ENCODE measurements at places on chromosomes 4 and X.

GRCh38 chr4:59655996-59656395 is 1544.1 kb upstream of the ADGRL3 start:
- DNase-seq, result peak; percentile 2

DNA sequence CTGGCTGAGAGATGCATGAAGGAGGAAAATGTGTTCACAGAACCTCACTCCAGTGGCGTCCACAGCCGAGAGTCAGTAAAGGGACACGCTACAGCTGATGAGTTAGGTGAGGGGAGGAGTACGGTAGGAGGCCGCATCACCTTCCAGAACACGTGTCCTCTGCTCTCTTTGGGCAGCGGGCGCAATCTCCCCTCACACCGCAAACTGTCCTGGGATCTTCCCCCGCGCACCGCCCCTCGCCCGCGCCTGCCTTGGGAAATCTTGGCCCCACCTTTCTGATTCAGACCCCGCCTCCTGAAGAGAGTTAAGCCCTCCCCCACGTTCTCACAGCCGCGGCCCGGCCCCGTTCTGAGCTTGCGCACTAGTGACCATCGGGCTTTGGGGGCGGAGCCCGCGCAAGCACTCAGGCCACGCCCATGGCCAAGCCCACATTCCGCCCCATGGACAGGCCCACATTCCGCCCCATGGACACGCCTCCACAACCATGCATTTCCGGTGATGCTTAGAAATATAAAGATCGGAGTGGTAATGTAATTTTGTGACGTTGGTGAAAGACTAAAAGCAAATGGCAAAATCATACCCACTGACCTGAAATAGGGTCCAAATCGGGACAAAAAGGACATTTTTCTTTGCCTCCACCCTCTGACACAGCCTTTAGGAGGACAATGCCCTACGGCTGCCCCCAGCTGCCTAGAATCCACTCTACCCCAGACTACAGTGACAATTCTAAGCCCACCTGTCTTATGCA is 13.3 kb downstream of the SMIM10 start:
- peak; percentile 88 for DNase-seq

DNA sequence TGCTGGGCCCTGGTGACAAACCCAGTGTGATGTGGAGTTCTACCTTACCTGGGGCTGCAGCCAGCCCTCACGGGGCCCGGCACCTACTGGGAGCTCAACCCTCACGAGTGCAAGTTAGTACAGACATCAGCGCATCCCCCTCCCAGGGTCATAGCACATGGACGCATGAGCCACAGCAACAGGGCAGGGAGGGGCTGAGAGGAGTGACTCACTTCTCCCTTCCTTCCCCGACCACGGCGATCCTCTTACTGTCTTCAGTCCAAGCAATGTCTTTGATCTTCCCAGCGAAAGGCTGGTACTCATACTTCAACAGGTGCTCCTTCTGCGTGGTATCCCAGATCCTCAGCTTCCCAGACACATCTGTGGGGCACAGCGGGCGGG is 17.8 kb downstream of the WDR1 start:
- peak; percentile 46 for DNase-seq

- no peak for DNase-seq
Observed at GRCh38 chrX:98548519-98548918, 1664.8 kb downstream of the RPA4 start.

- peak; percentile 45 for DNase-seq
Observed at GRCh38 chrX:10176121-10177003, 19.6 kb downstream of the CLCN4 start.

GRCh38 chr4:112451104-112451503 is 64.9 kb downstream of the NEUROG2 start:
- DNase-seq, result no peak

DNA sequence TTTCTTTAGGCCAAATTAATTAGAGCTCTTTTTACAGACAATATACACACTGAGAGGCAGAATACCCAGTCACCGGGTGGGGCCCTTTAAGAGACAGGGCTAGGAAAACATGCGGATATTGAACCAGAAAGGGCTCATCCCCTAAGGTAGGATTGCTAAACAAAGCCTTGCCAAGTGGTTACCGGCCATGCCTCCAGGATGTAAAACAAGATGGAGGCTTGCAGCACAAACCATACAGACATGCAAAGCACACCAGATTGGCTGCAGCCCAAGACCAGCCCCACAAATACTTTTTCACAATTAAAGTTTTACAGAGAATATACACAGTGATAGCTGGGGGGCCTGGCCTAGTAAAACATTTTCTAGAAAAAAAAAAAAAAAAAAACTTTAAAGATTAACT is 210.0 kb downstream of the KLHL4 start:
- DNase-seq, result no peak

- peak; percentile 12 for DNase-seq
Observed at GRCh38 chrX:68443155-68443868, 10.0 kb upstream of the OPHN1 start.

DNA sequence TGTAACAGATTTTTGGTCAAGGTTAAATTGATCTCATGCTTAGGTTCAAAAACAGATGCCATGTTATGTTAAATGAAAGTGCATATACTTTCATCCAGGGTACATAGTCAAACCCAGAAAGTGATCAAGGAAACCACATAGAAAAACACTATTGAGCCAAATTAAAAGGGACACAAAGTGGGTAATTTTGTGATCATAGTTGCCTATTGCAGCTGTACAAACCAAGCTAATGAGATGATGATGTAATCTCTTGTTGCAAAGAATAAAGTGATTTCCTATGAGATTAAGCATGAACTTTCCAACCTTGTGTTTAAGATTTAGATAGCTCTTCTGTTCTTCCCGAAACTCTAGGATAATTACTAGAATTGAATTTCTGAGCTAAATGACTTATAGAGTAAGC is 20.2 kb upstream of the LIMCH1 start:
- DNase-seq, result no peak

DNA sequence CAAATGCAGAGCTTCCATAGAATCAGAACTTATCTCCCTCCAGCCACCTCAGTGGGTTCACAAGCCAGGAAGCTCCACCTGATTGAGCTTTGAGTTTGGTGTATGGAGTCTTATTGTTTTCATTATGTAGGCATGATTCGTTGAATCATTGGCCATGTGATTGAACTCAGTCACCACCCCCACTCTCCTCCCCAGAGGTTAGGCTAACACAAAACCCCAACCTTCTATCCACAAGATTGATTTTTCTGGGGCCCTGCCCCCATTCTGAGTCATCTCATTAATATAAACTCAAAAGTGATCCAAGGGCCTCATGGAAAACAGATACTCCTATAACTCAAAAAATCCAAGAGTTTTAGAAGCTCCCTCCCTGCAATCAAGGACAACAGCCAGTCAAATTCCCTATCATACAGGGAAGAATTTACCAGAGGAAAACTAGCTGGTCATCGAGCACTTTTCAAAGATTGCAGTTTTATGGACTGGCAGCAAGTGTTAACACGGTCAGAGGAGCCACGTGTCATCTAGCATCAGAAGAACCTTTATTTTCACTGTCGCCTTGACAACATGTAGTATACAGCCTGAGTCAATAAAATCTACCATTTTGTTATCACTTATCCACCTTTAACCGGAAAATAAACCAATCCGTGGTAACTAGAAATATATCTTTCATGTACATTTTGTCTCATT is 35.9 kb upstream of the GUCY1B1 start:
- DNase-seq, result no peak

DNA sequence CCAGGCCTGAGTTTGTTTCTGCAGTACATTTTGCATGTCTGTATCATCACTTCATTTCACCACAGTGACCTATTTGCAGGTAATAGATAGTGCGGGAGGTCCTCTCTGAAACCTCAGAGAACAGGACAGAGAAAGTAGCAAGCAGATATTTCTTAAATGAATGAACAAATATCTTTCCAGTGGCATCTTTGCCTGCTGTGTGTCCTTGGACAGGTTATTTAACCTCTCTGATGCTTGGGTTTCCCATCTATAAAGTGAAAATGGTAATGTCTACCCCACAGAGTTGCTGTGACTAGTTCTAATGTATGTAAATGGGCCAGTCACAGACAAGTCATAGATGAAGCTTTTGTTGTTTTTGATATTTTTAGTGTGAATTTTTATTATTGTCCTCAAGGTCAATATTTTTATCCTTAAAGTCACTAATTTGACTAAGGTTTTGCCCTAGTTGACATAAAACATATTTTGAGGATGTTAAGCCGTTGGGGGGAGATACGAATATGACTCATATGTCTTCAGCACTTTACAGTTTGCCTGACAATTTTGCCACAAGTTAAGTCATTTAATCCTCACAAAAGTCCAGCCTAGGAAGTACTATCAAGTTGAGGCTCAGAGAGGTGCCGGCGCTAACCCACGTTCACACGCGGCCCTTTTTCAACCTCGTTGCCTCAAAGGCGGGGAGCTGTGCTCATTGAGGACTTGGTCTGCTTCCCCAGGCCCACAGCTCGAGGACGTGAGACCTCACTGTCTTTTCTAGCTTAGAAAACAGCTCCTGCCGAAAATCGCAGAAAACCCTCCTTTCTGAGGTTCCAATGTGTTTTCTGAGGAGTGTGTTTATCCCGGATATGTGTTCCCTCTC is 126.7 kb upstream of the STX18 start:
- DNase-seq, result peak; percentile 49

GRCh38 chr4:89939994-89940393 is 45.3 kb downstream of the MMRN1 start:
- DNase-seq, result no peak

- DNase-seq, result no peak
Observed at GRCh38 chr4:165768281-165768680, 104.8 kb upstream of the TLL1 start.

DNA sequence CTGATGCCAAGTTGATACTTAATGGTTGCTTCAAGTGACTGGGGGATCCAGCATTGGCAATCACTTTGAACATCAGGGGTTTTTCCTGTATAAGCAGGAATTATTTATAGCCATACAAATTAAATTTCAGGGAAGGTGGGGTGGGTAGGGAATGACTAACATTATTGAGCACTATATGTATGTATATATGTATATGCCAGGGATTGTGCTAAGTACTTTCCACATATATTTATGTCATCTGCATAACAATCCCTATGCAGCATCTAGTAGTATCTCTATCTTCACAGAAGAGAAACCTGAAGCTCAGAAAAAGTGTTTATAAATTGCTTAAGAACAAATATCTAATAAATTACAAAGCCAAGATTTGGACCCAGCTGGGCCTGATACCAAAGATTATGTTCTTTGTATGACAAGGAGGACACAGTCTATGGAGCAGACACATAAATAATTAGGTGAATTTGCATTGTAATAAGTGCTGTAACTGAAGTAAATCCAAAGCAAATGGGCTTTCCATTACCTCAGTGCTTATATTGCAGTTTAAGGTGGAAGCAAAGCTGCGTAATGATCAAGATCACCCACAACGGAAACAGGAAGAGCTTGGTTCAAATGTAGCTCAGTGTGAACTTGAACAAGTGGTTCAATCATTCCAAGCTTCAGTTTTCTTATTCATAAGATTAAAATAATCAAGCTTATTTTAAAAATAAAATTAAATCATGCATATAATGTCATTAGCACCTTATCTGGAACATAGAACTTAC is 18.9 kb upstream of the RASGEF1B start:
- DNase-seq, result no peak

DNA sequence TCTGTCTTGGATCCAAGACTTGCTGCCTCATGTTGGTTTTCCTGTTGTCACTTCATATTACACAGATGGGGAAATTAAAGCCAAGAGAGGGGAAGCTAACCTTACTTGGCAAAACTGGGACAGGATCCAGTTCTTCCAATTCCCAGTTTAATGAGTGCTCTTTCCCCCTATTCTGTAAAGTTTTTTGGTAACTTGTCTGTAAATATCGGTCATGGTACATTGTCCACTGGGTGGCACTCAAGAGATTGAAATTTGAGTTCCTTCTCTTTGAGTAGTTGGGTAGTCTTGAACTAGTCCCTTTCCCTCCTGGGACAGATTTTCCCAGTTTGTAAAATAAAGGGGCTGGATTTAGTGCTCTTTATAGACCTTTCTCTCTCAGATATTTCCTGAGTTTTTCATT is 12.4 kb upstream of the EOLA2 start:
- peak; percentile 47 for DNase-seq

- no peak for DNase-seq
Observed at GRCh38 chr4:3355266-3355748, 62.5 kb downstream of the RGS12 start.

- peak; percentile 77 for DNase-seq
Observed at GRCh38 chr4:38034986-38035882, 75.0 kb downstream of the PTTG2 start.

- DNase-seq, result no peak
Observed at GRCh38 chr4:145887241-145887991, 51.2 kb downstream of the ZNF827 start.

DNA sequence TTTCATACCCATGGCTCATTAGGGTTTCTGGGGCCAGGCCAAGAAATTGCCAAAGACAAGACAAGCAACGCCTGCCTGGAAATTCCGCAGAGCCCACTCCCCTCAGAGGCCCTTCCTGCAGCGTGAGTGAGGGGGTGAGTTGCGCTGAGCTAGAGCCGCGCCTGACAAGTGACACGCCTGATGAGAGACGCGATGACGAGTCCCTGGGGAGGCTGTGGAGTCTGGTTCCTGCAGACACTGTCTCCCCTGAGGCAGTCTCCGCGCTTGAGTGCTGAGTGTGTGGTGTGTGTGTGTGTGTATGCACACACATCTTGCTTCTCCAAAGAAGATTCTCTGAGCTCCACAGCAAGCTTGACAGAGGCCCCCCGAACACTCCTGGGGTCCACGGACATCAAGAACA is 269.8 kb downstream of the BCOR start:
- DNase-seq, result peak; percentile 86

DNA sequence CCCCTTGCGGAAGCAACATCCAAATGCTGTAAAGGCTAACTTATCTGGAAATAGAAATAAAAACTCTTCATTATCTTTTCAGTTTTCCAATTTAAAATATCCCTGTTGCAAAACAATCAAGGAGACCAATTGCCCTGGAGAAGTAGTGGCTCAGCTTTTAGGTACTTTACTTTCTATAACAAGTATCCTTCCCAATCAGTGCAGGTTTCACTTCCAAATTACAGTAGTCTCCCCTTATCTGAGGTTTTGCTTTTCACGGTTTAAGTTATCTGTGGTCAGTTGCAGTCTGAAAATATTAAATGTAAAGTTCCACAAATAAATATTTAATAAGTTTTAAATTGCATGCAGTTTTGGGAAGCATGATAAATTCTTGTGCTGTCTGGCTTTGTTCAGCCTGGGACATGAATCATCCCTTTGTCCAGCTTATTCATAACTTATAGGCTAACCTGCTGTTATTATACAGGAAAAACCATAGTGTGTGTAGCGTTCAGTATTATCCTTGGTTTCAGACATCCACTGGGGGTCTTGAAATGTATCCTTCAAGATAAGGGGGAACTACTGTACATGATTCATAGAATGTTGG is 973.1 kb upstream of the GRID2 start:
- no peak for DNase-seq

GRCh38 chr4:99275885-99276284 is 14.9 kb downstream of the ADH1A start:
- DNase-seq, result no peak

GRCh38 chr4:112674376-112674775 is 37.4 kb downstream of the LARP7 start:
- DNase-seq, result no peak

- peak; percentile 72 for DNase-seq
Observed at GRCh38 chrX:154738011-154738738, 12.7 kb downstream of the GAB3 start.

GRCh38 chrX:67723580-67724351 is 179.9 kb downstream of the AR start:
- DNase-seq, result no peak
